ENCODE measurements at places on chromosomes 11 and 22.

- DNase-seq = no peak
These were observed 304.2 kb upstream of the ZC3H12C start for GRCh38 chr11:109788948-109789490.

DNA sequence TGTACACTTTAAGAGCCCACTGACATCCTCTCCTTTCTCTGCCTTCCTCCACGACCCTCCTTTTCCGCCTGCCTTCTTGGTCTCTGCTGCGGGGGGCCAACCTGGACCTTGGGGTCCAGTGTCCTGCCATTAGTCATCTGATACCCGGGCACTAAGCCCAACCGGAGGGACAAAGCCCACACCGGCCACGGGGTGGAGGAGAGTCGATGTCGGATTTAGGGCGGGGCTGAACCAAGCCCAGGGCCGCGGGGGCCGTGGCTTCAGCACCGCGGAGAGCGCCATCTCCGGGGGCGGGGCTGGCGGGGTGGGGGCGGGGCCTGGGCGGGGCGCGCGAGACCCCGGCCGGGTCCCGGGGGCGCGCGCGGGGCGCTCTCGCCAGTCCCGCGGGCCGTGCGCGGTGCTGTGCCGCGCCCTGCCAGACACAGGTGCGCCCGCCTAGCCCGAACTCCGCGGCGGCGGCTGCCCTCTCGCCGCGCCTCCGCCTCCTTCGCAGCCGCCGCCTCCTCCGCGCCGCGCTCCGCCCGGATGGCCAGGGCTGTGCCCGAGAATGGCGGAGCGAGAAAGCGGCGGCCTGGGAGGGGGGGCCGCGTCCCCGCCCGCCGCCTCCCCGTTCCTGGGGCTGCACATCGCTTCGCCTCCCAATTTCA, at the start of gene MAPK8IP1:
MAPK8IP1 (plus strand) TSS at position 378 of the 647 bp plus-strand sequence; CDS start at position 548, 170 bp downstream.
- DNase-seq = peak; percentile 32

GRCh38 chr11:16713594-16713993, 24.9 kb upstream of the C11orf58 start:
- DNase-seq = no peak

GRCh38 chr11:114179234-114179941, 116.8 kb upstream of the NNMT start:
- DNase-seq = no peak

DNA sequence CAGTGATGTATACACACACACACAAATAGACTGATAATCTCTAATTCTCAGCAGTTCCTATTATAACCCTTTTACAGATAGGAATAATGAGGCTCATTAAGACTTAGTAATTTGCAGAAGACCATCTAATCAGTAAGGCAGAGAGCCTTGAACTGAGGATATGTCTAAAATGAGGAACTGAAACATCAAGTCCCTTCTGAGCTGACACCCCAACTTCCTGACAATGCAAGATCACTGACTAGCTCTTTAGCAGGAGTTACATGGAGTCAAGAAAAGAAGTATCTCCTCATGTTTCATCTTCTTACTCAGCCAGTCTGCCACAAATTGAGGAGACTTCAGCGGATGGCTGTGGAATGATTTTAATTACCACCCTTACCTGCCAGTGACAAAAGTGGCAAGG, 193.0 kb downstream of the MSANTD4 start:
- DNase-seq = no peak

DNA sequence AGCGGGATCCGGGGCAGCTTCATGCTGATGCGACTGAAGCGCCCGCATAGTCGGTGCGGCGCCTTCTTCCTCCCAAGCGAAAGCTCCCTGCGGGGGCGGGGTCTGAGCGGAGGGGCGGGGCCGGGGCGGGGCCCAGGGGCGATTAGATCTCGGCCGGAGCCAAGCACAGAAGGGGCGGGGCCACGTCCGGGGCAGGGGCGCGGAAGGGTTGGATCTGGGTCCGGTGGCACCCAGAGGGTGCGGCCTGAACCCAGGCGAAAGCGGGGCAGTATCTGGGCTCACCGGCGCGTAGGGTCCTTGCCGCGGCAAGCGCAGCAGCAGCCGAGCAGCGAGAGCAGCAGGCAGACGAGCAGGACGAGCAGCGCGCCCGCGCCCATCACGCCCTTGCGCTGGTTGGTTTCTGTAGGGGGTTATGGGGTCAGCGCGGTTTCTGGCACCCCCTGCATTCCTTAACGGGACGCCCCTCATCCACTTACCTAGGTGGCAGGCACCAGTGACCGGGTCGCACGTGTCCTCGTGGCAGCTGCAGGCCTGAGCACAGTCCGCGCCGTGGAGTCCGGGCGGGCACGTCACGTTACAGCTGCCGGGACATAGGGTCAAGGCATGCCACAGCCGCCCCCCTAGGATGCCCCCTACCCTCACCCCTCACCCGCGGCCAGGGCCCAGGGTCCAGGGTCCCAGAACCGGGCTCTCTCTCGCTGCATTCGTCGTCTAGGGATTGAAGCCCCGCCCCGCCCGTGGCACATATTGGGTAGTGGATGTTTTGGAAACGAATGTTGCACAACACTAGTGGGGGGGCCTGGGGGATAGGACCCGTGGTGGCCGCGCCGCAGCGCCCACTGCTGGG, 8.1 kb downstream of the SCARF2 start:
- DNase-seq = peak; percentile 68

- no peak for DNase-seq
These were observed 737 bp downstream of the BCL2L13 start for GRCh38 chr22:17639247-17639741.

DNA sequence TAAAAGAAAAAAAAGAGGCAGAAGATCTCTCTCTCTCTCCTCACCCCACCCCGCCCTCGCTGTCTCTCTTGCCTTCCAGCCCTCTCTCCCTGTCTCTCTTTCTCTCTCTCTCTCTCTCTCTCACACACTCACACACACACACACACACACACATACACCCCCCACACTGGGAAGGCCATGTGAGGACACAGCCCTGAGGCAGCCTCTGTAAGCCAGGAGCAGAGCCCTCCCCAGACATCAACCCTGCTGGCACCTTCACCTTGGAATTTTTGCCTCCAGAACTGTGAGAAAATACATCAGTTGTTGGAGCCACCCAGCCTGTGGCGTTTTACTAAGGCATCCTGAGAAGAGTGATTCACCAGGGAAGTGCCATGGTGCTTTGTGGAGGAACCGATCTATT, 14.7 kb downstream of the APOL3 start:
- DNase-seq = no peak

DNA sequence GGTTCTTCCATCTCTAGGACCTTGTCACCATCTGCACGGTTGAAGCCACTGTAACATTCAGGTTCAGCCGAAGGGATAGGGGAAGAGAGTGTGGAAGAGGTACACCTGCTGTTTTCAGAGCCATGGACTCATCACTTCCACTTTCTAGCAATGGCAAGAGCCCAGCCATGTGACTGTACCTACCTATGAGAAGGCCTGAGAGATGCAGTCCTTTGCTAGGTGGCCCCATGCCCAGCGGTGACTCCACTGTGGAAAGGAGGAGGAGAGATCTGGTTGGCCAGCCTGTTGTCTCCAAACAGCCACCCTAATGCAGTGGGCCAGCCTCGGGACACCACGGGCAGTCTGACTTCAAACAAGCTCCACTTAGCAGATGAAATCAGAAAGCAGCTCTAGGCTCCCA, 16.0 kb downstream of the RASD2 start:
- DNase-seq = no peak

- no peak for DNase-seq
These were observed 454.7 kb downstream of the INSC start for GRCh38 chr11:15569305-15570025.

- DNase-seq = no peak
These were observed 9.5 kb downstream of the JAML start for GRCh38 chr11:118215262-118215661.

- no peak for DNase-seq
These were observed 90.9 kb downstream of the MICAL2 start for GRCh38 chr11:12200991-12201985.

DNA sequence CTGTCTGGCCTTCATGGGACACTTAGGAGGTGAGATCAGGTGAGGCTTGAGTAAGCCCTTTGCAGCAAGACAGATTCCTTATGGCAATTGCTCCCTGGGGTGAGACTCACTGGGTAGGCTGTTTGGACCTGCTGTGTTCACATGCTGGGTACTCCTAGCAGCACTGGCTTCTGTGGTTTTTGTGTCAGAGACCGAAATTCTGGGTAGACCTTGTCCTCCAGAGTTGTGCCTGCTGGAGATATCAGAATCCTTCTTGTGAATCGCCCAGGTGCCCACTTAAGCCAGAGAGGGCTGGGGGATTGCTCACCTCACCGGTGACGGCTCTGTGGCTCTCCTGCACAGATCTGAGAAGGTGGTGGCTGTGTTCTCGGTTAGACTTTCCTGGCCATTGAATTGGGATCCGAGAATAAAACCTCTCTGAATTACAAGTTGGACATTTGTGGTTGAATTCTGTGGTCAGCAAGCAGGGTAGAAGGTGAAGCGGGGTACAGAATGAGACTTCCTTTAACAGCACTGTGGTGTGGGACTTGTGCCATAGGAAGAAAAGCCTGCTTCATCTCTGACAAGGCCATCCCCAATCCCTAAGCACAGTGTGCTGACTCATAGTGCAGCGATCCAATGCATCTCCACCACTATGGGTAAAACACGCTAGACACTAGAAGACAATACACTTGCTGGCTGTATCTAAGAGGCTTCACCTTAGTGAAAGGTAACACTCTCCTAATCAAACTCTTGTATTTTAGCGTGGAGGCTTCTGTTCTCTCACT, 52.5 kb upstream of the TTC12 start:
- DNase-seq = no peak

- no peak for DNase-seq
These were observed 10.8 kb downstream of the C11orf24 start for GRCh38 chr11:68261006-68261405.

GRCh38 chr22:28568099-28568498, 111.5 kb downstream of the TTC28 start:
- no peak for DNase-seq

GRCh38 chr11:106821291-106821690, 197.0 kb downstream of the GUCY1A2 start:
- no peak for DNase-seq

GRCh38 chr11:21007297-21007696, 337.9 kb downstream of the NELL1 start:
- DNase-seq = no peak

DNA sequence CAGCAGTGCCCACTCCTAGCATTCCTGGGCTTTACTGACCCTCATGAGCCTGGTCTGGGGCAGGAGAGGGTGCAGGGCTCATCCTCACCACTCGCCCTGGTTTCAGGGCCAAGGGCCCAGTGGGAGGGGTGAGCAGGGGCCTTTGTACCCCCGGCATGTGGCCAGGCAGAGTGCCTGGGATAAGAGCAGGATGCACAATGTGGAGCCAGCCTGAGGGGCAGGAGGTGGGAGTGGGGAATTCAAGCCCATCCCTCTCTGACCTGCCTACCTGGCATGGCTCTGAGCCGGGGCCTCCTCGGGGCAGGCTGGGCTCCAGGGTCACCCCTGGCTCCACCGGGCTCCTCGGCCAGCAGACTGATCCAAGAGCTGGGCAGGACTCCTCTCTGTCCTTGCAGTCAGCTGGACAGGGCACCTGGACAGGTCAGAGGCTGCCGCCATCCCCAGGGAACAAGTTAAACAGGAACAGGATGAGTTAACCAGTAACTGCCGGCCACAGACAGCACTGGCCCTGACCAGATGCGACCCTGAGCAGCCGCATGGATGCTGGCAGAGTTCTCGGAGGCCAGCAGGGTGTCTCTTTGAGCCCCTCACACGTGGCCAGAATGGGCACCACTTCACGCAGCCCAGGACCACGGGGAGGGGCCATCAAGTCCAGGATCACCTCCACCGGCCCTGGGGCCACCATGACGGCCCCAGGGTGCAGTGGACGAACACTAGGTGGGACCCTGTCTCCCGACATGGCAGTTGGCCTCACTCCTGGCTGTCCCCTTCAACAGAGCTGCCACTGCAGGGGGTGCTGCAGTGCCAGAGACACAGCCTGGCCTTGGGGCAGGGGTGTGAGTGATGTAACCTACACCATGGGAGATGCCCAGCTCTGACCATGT, 5.0 kb downstream of the SIGIRR start:
- no peak for DNase-seq

DNA sequence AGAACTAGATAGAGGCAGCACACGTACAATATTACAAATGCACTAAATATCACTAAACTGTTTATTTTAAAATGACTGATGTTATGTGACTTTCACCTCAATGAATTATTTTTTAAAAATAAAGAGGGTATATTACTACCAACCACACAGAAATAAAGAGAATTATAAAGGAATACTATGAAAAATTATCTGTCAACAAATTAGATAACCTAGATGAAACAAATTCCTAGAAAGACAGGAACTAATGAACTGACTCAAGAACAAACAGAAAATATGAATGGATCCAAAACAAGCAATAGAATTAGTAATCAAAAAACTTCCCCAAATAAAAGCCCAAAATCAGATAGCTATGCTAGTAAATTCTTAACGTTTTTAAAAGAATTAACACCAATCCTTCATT, 10.3 kb downstream of the ZNF280B start:
- no peak for DNase-seq

DNA sequence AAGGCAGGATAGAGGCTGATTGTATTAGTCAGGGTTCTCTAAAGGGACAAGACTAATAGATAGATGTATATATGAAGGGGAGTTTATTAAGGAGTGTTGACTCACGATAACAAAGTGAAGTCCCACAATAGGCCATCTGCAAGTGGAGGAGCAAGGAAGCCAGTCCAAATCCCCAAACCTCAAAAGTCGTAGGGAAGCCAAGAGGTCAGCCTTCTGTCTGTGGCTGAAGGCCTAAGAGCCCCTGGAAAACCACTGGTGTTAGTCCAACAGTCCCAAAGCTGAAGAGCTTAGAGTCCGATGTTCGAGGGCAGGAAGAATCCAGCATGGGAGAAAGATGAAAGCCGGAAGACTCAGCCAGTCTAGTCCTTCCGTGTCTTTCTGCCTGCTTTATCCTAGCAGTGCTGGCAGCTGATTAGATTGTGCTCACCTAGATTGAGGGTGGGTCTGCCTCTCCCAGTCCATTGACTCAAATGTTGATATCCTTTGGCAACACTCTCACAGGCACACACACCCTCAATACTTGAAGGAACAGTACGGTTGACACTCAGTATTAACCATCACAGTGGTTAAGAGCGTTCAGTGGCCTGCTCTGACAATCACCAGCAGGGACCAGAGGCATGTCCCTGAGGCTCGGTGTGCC, 135.6 kb downstream of the CSNK2A3 start:
- no peak for DNase-seq

GRCh38 chr11:1828542-1828941, 6.2 kb upstream of the SYT8 start:
- DNase-seq = no peak

DNA sequence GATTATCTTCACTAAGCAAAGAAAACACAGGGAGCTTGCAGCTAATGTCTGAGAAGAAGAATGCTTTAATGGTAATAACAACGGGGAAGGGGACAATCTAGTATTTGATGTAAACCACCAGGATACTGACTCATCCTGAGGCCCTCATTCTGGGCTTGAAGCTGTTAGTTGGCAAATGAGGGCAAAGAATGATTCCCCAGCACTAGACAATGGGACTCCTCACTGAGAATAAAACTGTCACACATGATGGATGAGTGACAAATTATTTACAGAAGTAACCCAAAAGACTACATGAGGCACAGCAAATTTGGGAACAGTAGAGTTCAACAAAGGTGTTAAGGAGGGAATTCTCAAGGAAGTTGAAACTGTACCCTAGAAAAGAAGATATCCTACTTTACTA, 76.3 kb downstream of the FAM168A start:
- DNase-seq = no peak

Measured in stimulated activated CD8-positive, alpha-beta memory T cell treated with anti-CD3 and anti-CD28 coated beads, Interleukin-4, amount 100 ng/mL, for 24 hours (primary cell).